ENCODE measurements at places on chromosomes 2 and 18.

- no peak for DNase-seq
- H3K4me1 ChIP-seq: no peaks in the 10 kb centered on the region
- peaks cover under 1% of the 10 kb centered on the region for H3K27me3 ChIP-seq
- H3K36me3 ChIP-seq: no peaks in the 10 kb centered on the region
Measured at GRCh38 chr18:8847066-8847755, 141.9 kb downstream of the MTCL1 start.

- H3K27me3 ChIP-seq: no peaks in the 10 kb centered on the region
- no peaks in the 10 kb centered on the region for H3K4me1 ChIP-seq
- no peaks in the 10 kb centered on the region for H3K36me3 ChIP-seq
- no peak overlapping the region for H3K27ac ChIP-seq
Measured at GRCh38 chr2:146978577-146979555, 866.0 kb upstream of the ACVR2A start.

DNA sequence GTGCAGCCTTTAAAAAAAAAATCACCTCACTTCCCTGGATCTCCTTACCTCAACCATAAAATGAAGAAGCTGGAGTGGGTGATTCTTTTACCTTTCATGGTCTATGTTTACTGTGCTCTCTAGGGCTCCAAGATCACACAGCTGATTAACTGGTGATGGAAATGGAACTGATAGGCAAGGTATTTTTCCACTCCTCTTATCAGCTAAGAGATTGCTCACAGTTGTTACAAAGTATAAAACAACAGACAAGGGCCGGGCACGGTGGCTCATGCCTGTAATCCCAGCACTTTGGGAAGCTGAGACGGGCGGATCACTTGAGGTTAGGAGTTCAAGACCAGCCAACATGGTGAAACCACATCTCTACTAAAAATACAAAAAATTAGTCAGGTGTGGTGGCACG lies 14.5 kb downstream of the RPS27A start:
- no peak for DNase-seq
- H3K36me3 ChIP-seq: peaks cover 65% of the 10 kb centered on the region
- no peak overlapping the region for H3K27ac ChIP-seq
- no peaks in the 10 kb centered on the region for H3K4me1 ChIP-seq

DNA sequence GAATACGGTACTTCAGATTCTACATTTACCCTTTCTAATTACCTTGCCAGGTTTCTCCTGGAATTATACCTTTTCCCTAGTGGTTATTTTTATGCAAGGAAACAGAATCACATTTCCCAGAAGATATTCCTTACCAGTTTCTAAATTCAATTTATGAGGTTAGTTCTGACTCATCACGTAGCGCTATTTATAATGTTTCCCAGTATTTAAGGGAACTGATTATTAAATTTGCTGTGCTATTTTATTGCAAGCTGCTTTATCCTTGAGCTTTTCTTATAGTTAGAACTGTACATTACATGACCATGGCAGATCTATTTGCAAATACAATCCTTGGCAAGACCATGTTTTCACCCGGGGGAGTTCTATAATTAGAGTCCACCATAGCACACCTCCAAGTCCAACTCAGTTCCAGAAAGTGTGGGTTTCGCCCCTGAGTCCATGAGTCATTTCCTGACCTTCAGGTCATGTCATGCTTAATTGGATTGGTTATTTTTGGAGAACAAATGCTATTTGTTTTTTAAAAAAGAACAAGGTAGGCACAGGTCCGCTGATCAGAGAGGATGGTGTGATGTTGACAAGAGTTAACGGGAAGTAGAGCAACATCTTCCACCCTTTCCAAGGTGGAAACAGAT lies 126.6 kb downstream of the ZNF532 start:
- no peaks in the 10 kb centered on the region for H3K36me3 ChIP-seq
- H3K4me3 ChIP-seq: no peak overlapping the region
- no peak for DNase-seq
- H3K4me1 ChIP-seq: no peaks in the 10 kb centered on the region

DNA sequence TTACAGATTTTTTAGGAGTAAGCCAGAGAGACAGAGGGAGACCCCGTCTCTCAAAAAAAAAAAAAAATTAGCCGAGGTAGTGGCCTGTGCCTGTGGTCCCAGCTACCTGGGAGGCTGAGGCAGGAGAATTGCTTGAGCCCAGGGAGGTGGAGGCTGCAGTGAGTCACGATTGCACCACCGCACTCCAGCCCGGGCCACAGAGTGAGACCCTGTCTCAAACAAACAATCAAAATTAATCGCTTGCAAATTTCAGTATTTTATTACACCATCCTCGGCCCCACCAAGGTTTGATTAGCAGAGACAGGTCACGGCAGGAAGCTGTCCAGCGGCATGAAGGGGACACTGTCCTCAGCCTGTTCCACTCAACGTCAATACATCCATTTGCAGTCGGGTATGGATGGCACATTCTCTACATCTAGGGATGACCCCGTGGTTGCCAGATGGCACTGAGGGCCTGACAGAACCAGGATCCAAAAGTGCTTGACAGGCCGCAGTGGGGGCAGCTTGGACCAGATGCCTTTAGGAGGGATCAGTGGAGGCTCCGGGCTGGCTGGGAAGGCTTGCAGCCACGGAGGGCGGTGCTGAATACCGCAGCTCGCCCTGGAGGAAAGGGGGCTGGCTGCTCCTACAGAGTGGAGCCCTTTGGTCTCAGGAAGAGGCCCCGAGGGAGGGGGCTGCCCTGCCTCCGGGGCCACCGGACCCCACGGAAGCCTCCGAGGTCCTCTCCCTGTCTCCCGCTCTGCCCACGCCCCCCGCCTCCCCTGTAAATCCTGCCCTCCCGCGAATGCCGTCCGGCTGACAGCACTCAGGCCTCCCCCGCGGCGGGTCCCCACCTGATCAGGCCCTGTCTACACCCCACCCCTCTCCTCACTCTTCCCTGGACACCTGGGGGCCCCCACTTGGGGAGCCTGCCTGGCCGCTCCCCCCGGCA lies 13.1 kb downstream of the ASPRV1 start:
- no peak overlapping the region for H3K4me3 ChIP-seq
- no peaks in the 10 kb centered on the region for H3K27me3 ChIP-seq
- no peak overlapping the region for H3K27ac ChIP-seq
- no peak for DNase-seq
- peaks cover 15% of the 10 kb centered on the region for H3K4me1 ChIP-seq

DNA sequence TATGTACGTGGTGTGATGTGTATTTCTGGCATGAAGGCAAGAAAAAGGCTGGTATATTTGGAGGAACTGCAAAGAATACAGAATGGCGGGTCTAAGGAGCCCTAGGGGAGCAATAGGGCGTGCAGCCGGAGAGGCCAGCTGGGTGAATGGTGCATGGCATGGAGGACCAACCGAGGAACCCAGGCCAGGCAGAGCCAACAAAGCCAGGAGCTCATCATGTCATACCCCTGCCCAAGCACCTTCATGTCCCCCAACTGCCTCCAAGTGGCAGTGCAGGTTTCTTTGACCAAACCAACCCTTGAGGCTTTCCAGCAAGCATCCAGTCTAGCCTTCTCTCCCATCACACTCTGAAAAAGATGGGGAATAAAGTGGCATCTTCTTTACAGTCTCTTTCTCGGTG lies 8.9 kb upstream of the KCNK3 start:
- no peaks in the 10 kb centered on the region for H3K36me3 ChIP-seq
- H3K27ac ChIP-seq: no peak overlapping the region
- no peak overlapping the region for H3K4me3 ChIP-seq
- DNase-seq: no peak
- no peaks in the 10 kb centered on the region for H3K4me1 ChIP-seq

- H3K27me3 ChIP-seq: no peaks in the 10 kb centered on the region
- H3K4me3 ChIP-seq: no peak overlapping the region
- no peaks in the 10 kb centered on the region for H3K36me3 ChIP-seq
- no peak overlapping the region for H3K27ac ChIP-seq
- DNase-seq: no peak
- H3K4me1 ChIP-seq: no peaks in the 10 kb centered on the region
Measured at GRCh38 chr2:95300450-95300849, 3.3 kb downstream of the KCNIP3 start.

DNA sequence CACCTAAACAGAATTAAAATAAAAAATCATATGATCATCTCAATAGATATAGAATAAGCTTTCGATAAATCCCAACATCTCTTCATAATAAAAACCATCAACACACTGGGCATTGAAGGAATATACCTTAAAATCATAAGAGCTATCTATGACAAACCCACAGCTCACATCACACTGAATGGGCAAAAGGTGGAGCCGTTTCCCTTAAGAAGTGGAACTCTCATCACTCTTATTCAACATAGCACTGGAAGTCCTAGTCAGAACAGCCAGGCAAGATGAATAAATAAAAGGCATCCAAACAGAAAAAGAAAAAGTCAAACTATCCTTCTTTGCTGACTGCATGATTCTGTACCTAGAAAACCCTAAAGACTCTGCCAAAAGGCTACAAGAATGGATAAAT lies 510.3 kb downstream of the ZNF804A start:
- DNase-seq: no peak
- no peak overlapping the region for H3K4me3 ChIP-seq
- no peak overlapping the region for H3K27ac ChIP-seq
- H3K36me3 ChIP-seq: no peaks in the 10 kb centered on the region

- H3K36me3 ChIP-seq: no peaks in the 10 kb centered on the region
- no peak overlapping the region for H3K27ac ChIP-seq
- H3K4me1 ChIP-seq: no peaks in the 10 kb centered on the region
- DNase-seq: no peak
Measured at GRCh38 chr2:102514061-102514785, 41.2 kb downstream of the SLC9A4 start.

- no peak for DNase-seq
- no peak overlapping the region for H3K27ac ChIP-seq
- H3K4me3 ChIP-seq: no peak overlapping the region
- H3K27me3 ChIP-seq: peaks cover 2% of the 10 kb centered on the region
- no peaks in the 10 kb centered on the region for H3K4me1 ChIP-seq
Measured at GRCh38 chr2:227036527-227036926, 127.5 kb downstream of the COL4A4 start.

DNA sequence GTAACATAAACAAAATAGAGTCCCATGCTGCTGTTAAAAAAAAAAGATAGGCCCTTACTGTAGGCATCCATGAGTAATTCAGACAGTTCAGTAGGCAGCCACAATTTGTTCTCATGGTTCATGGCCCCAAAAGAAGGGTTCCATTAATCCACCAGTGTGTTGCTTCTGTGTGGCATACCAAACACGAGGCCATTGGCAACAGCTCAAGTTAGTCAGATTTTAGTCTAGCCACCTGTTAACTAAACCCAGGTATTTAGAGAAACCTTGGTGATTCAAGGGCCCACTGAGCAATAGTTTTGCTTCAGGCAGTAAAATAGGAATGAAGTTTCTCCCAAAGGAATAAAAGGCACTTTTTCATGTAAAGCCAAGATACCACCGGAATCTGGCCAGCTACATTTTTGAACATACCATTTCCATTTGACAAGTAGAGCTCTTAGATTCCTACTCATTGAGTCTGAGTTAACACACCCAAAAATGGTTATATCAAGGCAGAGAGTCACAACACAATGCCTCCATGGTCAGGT lies 80.1 kb upstream of the SRD5A2 start:
- peaks cover 4% of the 10 kb centered on the region for H3K27me3 ChIP-seq
- DNase-seq: no peak
- H3K36me3 ChIP-seq: no peaks in the 10 kb centered on the region
- H3K4me3 ChIP-seq: no peak overlapping the region

DNA sequence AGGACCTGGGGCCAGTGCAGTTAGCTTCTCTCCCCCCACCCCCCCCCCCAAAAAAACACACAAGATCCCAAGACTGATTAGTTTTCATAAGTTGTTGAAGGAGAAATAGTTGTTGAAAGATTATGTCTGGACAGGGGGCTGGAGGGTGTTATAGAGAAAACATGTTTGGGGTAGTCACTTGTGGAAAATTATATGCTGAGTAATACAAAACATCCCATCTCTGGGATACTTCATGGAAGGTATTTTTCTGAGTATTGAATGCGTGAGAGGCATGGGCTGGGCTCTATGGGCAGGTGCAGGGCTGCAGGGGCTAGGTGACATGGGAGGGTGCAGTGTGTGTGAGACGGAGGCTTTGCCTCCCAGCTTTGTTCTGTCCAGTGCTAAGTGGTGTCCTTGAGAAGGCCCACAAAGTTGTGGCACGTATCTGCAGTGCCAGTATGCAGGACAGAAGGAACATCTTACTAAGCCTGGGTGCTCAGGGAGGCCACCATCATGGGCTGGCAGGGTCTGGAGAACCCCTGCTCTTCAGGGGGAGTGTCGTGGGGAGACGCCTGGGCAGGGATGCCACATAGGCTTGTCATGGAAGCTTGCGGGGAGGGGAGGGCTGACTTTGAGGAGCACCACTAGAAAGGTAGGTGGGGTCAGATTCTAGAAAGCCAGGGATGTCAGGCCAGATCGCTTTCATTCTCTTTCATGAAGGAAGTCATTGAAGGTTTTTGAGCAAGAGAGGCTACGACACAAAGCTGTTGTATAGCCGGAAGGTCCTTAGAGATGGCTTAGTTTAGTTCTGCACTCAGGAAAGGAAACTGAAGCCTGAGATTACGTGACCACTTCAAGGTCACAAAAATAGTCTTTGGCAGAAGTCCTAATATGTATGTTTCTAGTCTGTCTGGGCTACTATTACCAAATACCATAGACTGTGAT lies 232.0 kb downstream of the LDLRAD4 start:
- no peak for DNase-seq
- peaks cover 57% of the 10 kb centered on the region for H3K4me1 ChIP-seq
- H3K4me3 ChIP-seq: no peak overlapping the region

DNA sequence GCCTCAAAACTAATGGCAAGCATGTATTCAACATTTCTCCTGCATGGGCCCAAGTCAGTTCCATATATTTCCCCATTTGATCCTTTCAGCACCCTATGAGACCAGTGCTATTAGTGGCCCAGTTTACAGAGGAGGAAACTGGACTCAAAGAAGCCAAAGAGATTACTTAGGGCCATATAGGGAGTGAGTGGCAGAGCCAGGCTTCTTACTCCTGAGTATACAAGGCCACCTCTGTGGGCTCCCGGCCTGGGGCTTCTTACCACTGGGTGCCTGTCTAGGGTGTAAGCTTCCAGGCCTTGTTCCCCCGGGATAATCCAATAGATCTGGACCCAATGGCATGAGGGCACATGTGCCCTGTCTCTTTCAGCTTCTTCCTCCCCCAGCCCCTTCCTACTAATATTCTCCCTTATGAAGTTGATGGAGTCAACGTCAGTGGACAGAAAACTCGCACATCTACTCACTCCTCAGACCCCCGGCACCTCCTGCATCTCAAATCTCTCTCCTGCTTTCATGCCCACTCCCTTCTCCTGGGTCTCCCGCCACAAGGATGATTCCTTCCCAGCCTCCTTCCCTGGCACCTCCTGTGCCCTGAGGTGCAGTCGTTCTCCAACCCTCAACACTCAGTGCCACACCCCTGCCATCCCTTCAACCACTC lies 222.6 kb downstream of the ANAPC1 start:
- H3K4me3 ChIP-seq: no peak overlapping the region
- H3K27ac ChIP-seq: no peak overlapping the region
- no peak for DNase-seq
- H3K4me1 ChIP-seq: peaks cover 16% of the 10 kb centered on the region
